Activated CD4-positive, alpha-beta T cell treated with anti-CD3 and anti-CD28 coated beads for 36 hours (primary cell): ENCODE measurements at places on chromosomes 4 and X.

DNA sequence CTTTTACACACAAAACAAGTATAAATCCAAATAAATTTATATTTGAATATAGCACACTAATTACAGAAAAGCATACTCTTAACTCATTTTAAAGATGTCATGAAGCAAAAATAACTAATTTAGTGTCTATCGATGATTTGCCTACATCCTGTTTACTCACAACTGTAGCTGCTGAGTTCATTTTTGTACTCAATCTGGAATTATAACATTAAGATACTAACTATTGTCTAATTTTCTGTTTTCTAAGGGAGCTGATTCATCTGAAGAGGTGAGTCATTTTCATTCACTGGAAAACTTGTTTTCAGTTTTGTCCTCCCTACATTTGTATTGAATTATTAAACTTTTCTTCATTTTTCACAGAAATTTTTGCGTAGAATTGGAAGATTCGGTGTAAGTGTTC, 3.7 kb downstream of the STATH start:
- no peak for DNase-seq

DNA sequence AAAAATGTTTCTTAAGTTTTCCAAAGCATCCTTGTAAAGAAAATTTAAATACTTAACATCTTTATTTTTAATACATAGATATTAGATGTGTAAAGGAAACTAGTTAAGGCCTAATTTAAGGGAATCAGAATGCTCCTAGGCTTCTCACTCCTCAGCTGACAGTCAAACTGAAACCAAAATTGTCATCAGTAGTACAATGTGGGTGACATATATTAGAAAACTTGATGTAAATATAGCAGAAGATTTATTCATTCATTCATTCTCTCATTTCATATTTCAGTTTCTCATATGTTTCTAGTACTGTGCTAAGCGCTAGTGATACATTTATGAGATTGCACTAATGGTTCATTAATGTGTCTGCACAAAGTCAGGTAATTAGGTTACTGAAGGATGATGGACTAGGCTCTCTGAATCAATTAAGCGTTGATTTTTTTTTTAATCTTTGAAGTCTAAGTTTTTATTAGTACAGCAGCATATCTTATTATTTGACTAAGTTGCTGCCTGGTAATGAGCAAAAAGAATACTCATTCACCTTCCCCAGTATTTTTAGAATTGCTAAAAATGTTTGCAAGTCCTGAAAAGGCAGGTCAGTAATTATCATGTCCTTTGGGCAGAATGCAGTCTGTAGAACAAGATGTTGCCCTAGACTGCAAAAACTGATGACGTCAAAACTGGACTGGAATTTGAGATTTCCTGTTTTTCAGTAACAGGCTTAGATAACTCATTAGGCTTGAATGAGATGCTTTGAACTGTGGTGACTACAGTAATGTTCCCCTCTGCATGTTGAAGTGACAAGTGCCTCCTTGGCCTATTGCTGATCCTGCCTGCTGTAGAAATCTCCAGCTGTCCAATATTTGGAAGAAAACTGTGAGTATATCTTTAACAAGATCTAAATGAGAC, 128.7 kb downstream of the ARHGAP24 start:
- no peak for DNase-seq

GRCh38 chr4:134691915-134692314, 490.3 kb upstream of the PABPC4L start:
- no peak for DNase-seq

DNA sequence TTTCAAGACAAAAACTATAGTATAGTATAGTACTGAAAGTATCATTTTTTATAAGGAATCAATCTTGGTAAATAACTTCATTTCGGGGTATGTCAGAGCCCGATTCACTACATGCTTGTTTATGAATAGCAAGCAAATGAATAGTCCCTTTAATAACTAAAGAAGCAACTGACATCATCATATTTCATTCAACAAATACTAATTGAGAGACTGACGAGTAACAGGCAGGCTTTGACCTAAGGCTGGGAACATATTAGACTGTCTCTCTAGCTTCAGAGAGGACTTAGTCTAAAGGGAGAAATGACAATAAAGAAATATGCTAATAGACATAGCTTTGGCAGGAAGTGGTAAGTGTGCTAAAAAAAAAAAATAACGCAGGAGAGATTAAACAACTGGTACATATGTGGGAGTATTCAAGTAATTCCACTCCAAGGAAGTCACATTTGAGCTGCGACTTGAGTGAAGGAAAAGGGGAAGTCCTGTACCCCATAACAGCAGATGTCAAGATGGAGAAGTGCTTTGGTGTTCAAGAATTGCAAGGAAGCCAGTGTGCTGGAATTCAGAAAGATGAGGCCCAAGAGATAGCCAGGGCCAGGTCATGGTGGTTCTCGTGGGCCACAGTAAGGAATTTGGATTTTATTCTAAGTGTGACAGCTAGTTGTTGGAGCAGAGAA, 284.9 kb downstream of the FBXO8 start:
- DNase-seq = no peak

DNA sequence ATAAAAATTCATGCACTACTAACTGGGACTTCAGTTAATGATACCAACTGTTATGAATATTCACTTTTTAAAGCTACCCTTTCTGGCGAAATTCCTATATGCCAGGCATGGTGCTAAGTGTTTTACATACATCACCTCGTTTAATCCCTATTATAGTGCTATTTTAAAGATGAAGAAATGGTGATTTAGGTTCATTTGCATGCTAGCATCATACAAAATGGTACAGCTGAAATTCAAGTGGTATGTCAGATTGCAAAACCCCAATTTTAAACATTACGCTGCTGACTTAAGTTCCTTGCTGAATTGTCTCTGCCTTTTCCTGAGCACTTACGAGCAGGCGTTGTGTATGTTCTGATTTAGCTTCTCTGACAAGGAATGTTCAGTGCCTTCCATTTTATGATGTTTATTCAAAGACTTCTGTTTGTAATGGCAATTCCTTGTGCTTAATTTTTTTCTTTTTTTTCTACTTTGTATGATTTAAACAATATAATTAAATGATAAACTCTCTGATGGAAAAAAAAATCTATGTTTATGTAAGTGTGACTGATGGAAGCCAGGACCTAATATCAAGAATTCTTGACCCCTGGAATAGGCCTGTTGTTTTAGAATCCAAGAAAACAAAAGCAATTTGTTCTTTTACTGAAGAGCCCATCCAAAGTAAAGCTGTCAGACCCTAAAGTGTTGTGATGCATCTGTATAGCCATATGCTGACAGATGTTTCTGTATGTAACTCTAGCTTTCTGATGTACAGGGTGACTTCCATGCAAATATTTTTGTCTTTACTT, 148.1 kb downstream of the PCDH7 start:
- DNase-seq = no peak

GRCh38 chr4:125639182-125639621, 324.4 kb downstream of the FAT4 start:
- DNase-seq = no peak

DNA sequence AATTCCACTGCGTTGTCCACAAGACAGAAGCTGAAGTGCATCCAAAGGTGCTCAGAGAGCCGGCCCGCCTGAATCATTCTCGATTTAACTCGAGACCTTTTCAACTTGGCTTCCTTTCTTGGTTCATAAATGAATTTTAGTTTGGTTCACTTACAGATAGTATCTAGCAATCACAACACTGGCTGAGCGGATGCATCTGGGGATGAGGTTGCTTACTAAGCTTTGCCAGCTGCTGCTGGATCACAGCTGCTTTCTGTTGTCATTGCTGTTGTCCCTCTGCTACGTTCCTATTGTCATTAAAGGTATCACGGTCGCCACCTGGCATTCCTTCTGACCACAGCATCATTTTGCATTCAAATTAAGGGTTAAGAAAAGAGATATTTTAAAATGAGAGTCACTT, 115.5 kb downstream of the NFKB1 start:
- peak; percentile 53 for DNase-seq

DNA sequence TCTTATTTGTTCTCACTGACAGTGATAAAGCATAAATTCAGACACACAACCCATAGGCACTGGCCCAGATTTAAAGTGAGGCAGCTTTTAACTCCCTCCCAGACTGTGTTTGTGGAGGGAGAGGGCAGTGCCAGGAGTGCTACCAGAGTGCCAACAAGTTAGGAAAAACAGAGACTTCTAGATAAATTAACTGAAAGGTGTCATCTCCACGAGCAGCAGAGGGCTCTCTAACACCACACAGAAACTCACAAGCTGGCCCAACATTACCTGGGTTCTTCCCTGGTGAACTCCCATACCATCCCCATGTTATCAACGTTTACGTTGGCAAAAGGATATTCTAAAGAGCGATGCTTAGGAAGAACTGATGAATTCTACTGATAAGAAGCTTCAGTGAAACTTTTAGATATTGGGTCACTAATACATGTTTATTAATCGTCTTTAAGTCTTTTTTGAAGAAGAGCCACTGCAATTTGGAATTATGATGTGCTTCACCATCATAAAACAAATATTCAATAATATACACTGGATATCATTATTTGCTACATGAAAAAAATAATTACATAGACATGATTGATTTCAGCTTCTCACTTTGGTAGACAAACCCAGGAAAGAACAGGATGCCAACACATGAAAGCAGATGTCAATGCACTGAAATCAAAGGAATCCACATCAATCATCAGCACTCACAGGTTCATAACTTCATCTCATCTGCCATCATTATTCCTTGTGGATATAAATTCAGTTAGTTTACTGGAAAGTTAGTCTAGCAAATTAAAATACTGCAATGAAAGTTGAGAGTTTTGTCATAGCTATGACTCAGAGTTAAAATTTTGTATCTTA, 121.2 kb upstream of the NAP1L5 start:
- DNase-seq = peak; percentile 62
